ENCODE measurements at places on chromosomes 7 and 10.

DNA sequence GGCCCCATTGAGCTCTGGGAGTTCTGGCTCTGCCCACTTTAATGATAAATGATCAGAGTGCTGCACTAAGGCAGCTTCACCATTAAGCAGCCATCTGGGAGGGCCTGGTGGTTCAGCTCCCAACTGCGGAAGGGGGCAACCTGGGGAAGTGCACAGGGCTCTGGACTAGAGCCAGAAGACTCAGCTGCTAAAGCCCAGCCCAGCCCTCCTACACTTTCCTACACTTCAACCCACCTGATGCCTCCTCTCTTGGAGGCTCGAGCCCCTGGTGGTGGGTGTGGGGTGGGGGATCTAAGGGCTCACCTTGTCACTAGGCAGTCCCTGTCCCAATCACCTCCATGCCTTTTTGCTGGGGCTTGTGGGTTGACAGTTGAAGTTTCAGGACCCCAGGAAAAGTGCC lies 60.6 kb upstream of the ANTXRL start:
- no peak for DNase-seq

GRCh38 chr7:132049462-132050304 lies 493.3 kb upstream of the PODXL start:
- no peak for DNase-seq

DNA sequence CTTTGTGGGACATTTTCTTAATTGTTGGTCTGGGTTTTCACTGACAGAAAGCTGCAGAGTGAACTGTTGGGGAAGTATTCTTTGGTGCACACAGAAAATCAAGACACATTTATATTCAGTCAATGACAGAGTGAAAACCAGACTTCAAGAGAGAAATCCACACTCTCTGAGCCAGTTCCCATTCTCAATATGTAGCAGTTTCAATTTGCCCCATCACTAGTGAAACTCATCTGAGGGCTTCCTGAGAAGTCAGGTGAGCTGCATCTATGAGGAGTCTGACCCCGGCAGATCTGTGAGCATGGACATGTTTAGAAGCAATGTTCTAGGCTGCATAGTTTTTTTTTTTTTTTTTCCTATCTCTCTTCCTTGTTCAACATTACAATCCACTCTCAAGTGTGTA lies 163.7 kb upstream of the AHR start:
- no peak for DNase-seq

- DNase-seq: no peak
These were observed 163.3 kb downstream of the JCAD start for GRCh38 chr10:29896053-29896452.

DNA sequence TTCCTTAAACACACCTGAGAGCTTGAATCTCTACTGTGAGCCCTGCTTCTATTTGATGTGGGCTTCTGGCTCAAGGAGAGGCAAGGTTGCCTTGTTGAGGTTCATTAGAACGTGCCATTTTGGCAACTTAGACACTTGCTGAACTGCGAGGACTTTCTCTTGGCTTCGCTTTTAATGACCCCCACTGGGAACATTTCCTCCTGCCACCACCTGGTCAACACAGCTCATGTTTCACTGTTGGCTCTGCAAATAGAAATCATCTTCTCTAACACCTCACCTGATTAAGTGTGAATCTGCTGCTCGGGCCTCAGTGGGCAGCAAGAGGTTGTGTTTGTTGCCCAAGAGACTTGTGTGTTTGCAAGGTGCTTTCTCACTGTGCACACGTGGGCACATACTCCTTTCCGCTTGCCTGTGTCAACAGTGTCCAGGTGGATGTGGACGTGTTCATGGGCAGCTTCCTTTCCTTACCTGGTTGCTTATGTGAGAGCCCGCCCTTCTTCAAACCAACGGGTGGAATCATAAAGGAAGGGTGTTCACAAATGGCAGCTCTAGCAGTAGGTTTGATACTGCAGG lies 147.0 kb downstream of the NRP1 start:
- no peak for DNase-seq

GRCh38 chr10:72134785-72135767 lies 46.7 kb upstream of the SPOCK2 start:
- peak; percentile 32 for DNase-seq

DNA sequence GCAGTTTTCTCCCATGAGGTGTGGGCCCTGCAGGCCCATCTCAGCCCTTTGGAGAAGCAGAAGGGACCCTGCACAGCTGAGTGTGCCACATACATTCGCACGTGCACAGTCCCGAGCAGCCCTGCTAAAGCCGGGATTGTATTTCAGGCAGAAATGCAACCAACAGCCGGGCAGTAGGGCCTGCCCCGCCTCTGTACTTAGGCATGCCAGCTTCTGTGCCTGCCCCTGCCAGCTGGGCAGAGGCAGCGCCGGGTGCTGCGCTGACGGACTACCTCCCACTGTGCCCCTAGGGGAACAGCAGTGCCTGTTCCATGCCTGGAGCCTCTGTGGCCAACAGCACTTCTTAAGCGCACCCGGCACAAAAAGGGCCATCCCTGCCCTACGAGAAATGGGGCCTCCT lies 170.3 kb downstream of the NEURL1 start:
- no peak for DNase-seq
